ENCODE measurements at places on chromosomes 1 and 21. TPM values are rescaled to one million over a fixed set of nuclear protein-coding genes. Genes with fewer than 3 reads are reported as not detected.

DNA sequence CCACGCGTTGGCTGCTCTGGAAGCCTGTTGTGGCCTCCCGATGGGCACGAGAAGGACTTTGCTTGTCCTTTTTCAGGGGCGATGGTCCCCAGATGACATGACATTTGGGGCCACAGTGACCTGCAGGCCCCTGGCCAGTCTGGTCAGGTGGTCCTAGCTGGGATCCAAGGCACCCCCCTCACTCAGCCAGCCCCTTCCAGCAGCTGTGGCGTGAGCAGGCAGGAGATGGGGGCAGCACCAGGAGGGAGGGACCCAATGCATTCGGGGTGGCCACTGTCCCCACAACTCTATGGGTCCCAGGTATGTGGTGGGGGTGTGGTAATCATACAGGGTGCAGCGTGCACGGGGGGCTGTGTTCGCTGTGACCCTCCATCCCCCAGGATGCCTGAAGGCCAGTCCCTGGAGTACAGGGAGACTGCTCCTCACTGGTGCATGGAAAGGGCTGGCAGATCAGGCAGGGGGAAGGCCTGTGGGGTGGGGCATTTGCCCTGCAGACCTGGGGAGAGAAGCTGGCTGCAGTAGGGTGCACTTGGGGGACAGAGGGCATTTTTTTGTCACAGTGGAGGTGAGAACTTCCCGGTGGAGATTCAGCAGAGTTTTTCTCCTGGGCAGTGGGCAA lies 31.7 kb downstream of the WNT3A start:
- peaks cover 1% of the 10 kb centered on the region for H3K4me1 ChIP-seq
- no peaks in the 10 kb centered on the region for H3K36me3 ChIP-seq
- no peak overlapping the region for H3K27ac ChIP-seq
- no peak for DNase-seq
- H3K4me3 ChIP-seq, result no peak overlapping the region
- H3K27me3 ChIP-seq, result no peaks in the 10 kb centered on the region

DNA sequence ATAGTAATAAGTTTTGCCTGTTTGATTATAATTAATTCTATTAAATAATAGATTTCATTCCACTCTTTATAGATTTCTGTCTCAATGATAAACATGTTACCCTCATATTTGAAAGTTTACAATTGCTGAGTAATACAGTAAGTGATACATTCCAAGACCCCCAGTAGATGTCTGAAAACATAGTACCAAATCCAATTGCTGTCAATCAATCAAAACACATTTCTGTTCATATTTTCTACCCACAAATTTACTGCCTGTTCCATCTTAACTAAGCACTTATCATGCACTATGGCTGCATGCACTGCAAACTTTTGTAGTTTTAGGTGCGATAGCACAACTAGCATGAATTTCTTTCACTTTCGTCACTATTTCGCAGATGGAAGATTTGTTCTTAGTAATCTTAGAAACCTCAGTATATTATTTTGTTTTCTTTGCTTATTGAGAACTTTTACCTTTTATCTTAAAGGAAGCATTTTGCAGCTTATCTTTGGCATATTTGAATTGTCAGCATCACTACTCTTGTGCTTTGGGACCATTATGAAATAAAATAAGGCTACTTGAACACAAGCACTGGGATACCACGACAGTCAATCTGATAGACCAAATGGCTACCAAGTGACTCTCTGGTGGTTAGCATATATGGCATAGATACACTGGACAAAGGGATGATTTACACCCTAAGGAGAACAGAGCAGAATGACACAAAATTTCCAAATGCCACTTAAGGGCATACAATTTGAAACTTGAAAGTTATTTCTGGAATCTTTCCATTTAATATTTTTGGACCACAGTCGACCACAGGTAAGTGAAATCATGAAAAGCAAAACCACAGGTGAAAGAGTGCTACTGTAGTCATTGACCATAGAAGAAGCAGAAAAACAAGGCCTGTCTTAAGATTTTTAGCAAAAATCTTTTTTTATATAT lies 67.6 kb downstream of the RGS13 start:
- no peak overlapping the region for H3K4me3 ChIP-seq
- no peak overlapping the region for H3K27ac ChIP-seq
- DNase-seq, result no peak
- no peaks in the 10 kb centered on the region for H3K36me3 ChIP-seq
- H3K27me3 ChIP-seq, result no peaks in the 10 kb centered on the region
- H3K4me1 ChIP-seq, result no peaks in the 10 kb centered on the region

DNA sequence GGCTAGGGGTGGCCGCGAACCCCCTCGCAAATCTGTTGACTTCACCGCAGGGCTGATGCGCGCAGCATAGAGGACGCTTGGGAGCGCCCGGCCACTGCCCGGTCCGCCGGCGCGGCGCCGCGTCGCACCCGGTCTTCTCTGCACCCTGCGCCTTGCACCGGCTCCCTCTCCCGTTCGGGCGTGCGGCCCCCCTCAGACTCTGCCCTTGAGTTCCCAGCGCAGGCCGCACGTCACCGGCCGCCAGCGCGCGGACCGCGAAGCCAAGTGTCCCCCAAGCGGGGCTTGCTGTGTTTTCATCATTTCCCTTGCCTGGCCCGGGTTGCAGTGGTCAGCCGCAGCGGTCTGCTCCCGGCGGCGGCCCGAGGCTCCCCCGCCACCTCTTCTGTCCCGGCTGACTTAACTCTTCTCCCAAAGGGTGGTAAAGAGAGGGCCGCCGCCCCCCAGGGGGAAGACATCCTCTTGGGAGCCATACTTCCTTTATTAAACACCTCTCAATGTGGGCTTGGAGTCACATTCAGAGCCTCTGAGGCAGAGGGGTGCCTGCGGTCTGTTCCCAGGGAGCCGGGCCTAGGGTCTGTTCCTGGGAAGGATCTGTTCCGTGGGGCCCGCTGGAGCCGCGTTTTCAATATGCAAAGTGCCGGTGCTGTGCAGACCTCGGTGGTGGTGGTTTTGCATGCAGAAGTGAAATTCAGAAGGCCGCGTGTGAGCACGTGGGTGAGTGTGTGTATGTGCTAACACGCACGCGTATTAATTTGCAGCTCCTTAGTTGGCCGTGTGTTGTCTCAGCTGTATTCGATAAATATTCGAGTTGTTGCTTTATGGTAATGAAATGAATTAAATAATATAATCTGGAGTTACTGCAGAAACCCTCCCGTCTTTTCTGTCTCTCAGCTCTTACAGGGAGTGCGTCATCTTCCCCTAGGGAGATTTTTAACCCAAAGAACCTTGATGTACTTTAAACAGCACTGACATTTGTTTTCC lies 17.6 kb downstream of the PBX1 start:
- peaks cover 13% of the 10 kb centered on the region for H3K4me1 ChIP-seq
- peak; percentile 33 for DNase-seq
- no peaks in the 10 kb centered on the region for H3K27me3 ChIP-seq
- H3K36me3 ChIP-seq, result no peaks in the 10 kb centered on the region
- H3K27ac ChIP-seq, result peak overlapping the region; percentile 55
- peak overlapping the region; percentile 32 for H3K4me3 ChIP-seq

DNA sequence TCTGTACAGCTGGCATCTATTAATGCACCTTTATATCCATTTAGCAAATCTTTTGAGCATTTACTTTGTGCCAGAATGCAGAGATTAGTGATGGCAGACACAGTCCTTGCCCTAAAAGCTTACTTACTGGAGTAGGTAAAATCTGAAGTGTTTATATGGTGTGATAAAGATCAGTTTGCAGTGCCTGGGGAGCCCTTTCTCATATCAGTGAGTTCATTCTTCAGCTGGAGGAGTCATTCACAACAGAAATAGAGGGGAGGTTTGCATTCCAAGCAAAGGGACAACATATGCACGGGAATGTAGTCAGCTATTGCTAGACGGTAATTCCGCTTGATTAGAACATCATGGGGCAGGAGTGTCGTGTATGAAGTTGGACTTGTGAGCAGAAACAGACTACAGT lies 8.4 kb downstream of the SLC35F3 start:
- no peak overlapping the region for H3K4me3 ChIP-seq
- no peak overlapping the region for H3K27ac ChIP-seq
- H3K27me3 ChIP-seq, result no peaks in the 10 kb centered on the region
- DNase-seq, result no peak
- no peaks in the 10 kb centered on the region for H3K36me3 ChIP-seq
- H3K4me1 ChIP-seq, result no peaks in the 10 kb centered on the region

GRCh38 chr1:52747450-52747849 lies 21.2 kb downstream of the ZYG11B start:
- H3K4me1 ChIP-seq, result peaks cover 10% of the 10 kb centered on the region
- no peaks in the 10 kb centered on the region for H3K36me3 ChIP-seq
- no peak overlapping the region for H3K4me3 ChIP-seq
- H3K27me3 ChIP-seq, result no peaks in the 10 kb centered on the region

GRCh38 chr1:157678721-157679120 lies 21.8 kb downstream of the FCRL3 start:
- H3K4me1 ChIP-seq, result no peaks in the 10 kb centered on the region
- no peaks in the 10 kb centered on the region for H3K36me3 ChIP-seq
- DNase-seq, result no peak
- H3K27me3 ChIP-seq, result no peaks in the 10 kb centered on the region

- H3K27ac ChIP-seq, result no peak overlapping the region
- DNase-seq, result no peak
Observed at GRCh38 chr1:92795166-92795565, 10.3 kb upstream of the EVI5 start.

GRCh38 chr1:157641177-157641576 lies 43.3 kb upstream of the FCRL4 start:
- DNase-seq, result no peak
- no peaks in the 10 kb centered on the region for H3K4me1 ChIP-seq
- no peak overlapping the region for H3K27ac ChIP-seq
- H3K4me3 ChIP-seq, result no peak overlapping the region
- no peaks in the 10 kb centered on the region for H3K36me3 ChIP-seq

GRCh38 chr1:170156594-170156993 lies 10.8 kb downstream of the NTMT2 start:
- no peak for DNase-seq
- no peak overlapping the region for H3K4me3 ChIP-seq
- no peaks in the 10 kb centered on the region for H3K27me3 ChIP-seq

DNA sequence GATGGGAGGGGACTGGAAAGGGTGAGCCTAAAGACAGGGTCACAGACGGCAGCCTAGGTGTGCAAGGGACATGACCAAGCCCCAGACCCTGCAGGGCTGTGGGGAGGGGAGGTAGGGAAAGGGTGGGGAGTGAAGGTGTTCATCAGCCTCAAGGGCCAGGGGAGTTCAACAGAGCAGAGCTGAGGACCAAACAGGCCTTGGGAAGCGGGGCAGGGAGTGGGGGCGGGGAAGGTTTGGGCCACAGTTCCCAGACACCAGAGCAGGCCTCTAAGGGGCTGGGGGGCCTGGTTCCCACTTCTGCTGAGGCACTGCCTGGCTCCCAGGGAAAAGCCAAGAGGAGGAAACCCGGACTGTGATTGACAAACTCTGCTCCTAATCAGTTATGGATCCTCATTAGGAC lies 456.3 kb downstream of the MATN1 start:
- H3K4me1 ChIP-seq, result no peaks in the 10 kb centered on the region
- H3K4me3 ChIP-seq, result no peak overlapping the region
- DNase-seq, result no peak
- no peaks in the 10 kb centered on the region for H3K27me3 ChIP-seq

DNA sequence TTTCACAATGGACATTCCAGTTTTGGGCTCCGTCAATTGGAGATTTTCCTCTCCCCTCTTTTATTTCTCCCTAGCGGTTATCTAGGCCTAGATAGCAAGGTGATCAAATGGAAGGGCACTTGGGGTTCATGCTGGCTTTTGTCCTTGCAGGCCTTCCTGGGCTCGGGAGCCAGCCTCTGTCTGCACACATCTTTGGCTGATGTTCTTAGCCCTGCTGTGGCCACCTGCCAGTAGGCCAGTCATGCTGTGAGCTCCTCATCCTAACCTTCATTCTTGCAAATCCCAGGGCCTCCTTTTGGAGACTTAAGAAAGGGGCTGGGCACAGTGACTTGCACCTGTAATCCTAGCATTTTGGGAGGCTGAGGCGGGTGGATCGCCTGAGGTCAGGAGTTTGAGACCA lies 13.5 kb downstream of the TIE1 start:
- DNase-seq, result no peak
- no peak overlapping the region for H3K4me3 ChIP-seq
- H3K27ac ChIP-seq, result no peak overlapping the region
- H3K4me1 ChIP-seq, result no peaks in the 10 kb centered on the region

DNA sequence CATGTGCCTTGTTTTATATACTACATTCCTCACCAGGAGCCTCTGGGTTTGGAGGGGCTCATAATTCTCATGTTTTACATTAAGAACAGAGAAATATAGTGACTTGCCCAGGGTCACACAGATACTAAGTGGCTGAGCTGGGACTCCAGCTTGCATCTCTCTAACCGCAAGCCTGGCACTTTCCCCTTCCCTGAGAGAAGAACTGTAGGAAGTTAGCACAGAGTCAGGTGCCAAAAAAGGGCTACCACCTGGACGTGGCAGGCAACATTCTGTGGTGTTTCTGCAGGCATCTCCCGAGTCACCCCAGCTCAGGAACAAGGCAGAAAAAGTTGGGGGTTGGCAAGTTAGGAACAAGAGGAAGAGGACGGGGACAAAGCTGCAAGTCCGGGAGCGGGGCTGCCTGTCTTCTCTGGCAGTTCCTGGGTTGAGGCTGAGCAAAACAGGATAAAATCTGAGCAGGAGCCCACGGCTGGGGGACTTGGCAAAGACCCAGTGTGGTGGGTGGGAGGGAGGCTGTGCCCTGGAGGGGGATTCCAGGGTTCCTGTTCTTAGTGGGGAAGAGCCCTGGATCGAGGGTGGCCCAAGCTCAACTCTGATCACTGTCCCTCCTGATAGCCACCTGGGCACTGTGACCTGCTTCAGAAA lies 9.8 kb downstream of the PLA2G5 start:
- no peak for DNase-seq
- H3K27ac ChIP-seq, result no peak overlapping the region

- peaks cover 3% of the 10 kb centered on the region for H3K4me1 ChIP-seq
- no peak for DNase-seq
- H3K27ac ChIP-seq, result peak overlapping the region; percentile 84
- H3K36me3 ChIP-seq, result no peaks in the 10 kb centered on the region
- no peak overlapping the region for H3K4me3 ChIP-seq
- no peaks in the 10 kb centered on the region for H3K27me3 ChIP-seq
Observed at GRCh38 chr1:107058245-107059032, 2.0 kb downstream of the PRMT6 start.

GRCh38 chr1:89361681-89362080 lies 2.2 kb upstream of the GBP6 start:
- peaks cover 2% of the 10 kb centered on the region for H3K4me1 ChIP-seq
- no peaks in the 10 kb centered on the region for H3K36me3 ChIP-seq
- H3K4me3 ChIP-seq, result no peak overlapping the region
- H3K27me3 ChIP-seq, result no peaks in the 10 kb centered on the region
- no peak overlapping the region for H3K27ac ChIP-seq

DNA sequence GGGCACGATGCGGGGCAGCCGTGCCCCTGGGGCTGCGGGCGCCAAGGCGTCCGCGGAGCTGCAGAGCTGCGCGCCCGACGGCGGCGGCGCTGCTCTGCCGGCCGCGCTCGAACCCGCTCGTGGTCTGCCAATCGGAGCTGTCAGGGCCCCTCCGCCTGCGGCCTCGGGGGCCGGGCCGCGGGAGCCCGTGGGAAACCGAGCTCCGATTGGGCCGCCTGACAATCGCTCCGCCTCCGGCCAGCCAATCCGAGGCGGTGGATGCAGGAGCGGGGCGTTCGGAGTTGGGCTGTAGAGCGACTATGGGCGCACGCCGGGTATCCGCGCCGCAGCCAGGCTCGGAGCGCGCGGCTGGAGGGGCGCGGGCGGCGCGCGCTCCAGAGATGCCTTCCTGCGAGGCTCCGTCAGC lies 100.5 kb upstream of the SOD1 start:
- peaks cover 6% of the 10 kb centered on the region for H3K4me1 ChIP-seq
- H3K27ac ChIP-seq, result no peak overlapping the region
- H3K36me3 ChIP-seq, result no peaks in the 10 kb centered on the region
- peak; percentile 81 for DNase-seq

PTPRC gene
- 8.8 TPM for total RNA-seq

ZNF697 gene
- total RNA-seq, result 8.8 TPM

C2CD2 gene
- 52.0 TPM for total RNA-seq

LAD1 gene
- total RNA-seq, result 2.1 TPM

C1QB gene
- 43.6 TPM for total RNA-seq

DTL gene
- total RNA-seq, result 0.13 TPM

LRP8 gene
- total RNA-seq, result 1.2 TPM

S100A9 gene
- total RNA-seq, result 96.3 TPM

CRP gene
- total RNA-seq, result not detected

Data from ovary (tissue), 10 donors.